ENCODE measurements at places on chromosomes 2 and 18. TPM values are rescaled to one million over a fixed set of nuclear protein-coding genes. Genes with fewer than 3 reads are reported as not detected.

DNA sequence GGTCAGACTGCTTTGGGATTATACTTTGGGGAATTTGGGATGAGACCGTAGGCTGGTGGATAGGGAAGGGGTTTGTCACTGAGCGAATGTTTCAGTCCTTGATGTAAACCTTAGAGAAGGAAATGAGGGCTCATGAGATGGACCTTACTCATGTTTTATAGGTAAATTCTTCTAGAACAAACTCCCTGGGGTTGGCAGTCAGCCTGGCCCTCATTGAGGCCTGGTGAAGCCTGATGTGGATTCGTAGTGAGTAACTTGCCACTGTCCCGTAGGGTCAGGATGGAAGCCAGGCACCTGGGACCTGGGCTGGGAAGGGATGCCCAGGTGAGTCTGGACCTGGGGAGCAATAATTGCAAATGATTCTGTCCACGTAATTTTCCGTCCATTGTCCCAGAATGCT lies 258.3 kb downstream of the LPIN1 start:
- DNase-seq = no peak

- DNase-seq = no peak
Observed at GRCh38 chr18:54968807-54969206, 9.5 kb upstream of the CCDC68 start.

DNA sequence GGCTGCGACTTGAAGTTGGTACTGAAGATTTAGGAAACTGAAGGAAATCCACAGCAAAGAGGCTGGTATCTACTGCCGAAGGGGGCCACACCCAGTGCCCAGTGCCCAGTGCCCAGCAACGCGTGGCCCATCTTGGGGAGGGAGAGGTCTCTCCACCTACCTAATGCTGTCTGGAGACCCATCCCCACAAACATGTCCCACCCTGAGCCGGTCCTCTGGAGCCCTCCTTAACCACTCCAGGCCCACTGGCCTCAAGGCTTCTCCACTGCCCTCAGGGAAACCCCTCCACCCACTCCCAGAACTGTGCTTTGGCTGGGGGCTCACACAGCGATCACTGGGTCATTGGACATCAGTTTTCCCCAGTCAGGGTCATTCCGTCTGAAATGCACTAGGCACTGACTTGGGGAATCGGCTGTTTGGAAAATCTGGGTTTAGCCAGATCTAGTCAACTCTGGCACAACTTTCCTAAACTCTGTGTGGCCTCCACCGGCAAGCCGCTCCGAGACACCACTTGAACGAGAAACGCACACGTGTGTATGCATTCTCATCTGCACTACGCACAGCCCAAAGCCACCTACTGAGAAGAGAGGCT lies 20.1 kb downstream of the GPR55 start:
- DNase-seq = no peak

DNA sequence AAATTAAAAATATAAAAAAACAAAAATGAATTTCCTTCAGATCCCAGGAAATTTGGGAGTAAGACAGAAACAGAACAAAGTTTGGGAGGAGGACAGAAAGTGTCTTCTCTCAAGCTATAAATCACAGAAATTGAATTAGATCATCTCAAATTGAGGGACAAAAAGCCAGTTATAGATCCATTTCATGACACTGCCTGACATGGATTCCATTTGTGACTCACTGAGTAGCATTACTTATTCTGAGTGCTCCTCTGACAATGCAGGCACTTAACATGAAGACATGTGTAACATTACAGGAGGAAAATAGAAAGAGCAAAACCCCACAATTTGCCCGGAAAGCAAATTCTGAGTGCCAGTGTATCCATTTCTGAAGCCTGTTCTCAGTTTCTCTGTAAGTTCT lies 63.9 kb upstream of the CREB1 start:
- DNase-seq = no peak

- no peak for DNase-seq
Observed at GRCh38 chr2:12932192-12932591, 215.5 kb downstream of the TRIB2 start.

DNA sequence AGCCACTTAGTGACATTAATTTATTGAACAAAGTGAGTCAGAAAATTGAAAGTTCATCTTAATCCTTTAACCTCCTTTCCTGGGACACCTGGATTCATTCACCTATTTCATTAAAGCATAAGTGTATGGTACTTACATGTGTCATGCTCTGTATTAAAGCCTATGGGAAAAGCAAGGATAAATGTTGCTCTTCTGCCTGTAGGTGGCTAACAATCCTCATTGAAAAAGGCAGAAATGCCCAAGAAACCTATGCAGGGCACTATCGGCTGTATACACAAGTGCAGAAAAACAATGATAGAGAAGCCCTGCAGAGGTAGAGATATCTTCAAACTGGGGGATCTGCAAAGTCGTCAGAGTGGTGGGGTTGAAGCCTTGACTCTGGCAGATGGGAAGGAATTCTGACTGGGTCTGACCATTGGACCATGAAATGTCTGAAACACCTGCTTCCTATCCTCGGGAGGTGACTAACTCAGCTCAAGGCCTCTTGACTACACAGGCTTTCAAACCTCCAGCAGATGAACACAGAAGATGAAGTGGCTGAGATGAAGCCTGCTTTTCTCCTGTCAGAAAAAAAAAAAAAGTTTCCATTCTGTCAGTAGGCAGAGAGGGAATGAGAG lies 83.1 kb downstream of the DCC start:
- no peak for DNase-seq

DNA sequence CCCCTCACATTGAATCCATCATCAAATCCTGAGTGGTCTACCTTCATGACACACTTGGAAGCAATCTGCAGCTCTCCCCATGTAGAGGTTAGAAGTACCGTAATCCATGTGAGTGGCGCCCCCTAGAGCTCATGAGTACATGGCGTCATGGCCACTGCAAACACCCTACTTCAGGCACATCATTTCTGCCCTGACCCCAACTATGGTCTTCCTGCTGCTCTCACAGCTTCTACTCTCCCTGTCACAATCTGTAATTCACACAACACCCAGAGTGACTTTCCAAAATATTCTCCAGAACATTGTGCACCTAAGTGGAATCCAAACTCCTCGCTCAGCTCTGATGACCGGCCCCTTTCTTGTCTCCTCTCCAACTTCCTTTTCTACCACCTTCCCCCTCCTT lies 141.9 kb downstream of the ANKRD44 start:
- DNase-seq = no peak

DNA sequence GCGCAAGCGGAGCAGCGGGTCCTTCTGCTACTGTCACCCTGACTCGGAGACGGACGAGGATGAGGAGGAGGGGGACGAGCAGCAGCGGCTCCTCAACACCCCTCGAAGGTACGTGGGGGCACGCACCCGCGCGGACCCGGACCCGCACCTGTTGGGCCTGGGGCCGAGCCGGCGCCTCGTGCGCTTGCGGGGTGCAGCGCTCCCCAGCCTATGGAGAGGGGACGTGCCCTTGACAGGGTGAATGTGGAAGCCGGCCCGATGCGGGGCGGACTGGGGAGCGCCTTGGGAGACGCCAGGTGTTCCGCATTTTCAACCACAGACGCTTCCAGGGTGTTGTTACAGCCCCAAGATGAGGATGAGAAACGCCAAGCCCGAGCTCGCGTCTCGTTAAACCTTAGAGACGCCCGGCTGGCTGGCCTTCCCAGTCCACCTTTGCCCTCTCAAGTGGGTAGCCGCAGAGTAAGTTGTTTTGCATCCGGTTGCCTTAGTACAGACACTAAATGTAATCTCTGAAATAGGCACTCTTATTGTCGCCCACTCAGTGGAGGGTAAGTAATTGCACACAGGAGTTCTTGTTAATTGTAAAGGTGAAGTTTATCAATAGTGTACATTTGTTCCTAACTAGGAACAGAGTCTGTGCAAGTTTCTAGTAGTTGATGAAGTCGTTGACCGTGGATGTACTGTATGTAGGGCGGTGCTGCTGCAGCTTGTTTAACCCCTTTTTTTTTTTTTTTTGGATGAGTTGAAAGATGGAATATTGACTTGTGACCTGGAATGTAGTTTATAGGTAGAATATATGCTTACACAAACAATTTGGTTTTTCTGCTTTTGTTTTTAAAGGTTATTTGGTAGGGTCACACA lies 815 bp downstream of the GMCL1 start:
- DNase-seq = no peak

- no peak for DNase-seq
Observed at GRCh38 chr2:121071034-121071504, 213.9 kb downstream of the TFCP2L1 start.

GRCh38 chr2:161161074-161161706 lies 962 bp downstream of the TANK start:
- no peak for DNase-seq

DNA sequence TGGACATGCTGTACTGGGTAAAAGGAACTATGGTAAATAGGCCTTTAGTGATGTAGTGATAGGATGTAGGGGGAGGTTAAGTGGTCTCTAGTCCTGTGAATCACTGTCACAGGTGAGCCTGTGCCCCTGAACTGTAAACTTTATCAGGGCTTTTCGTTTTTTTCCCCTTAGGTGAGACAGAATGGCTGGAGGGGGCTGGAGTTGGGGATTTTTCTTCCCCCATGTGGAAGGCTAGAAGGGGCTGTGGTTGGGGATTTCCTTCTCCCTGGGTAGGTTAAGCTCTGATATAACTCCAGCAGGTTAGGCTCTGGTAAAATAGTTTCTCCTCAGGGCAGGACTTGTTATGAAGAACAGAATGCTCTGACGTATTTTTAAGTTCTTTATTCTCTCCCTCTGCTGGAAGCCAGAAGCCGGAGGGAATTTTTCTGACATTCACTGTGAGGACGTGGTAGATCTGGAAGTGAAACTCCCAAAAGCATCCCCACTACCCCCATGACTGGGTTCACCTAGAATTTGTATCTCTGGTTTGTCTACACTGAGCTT lies 28.5 kb downstream of the PIKFYVE start:
- DNase-seq = no peak

DNA sequence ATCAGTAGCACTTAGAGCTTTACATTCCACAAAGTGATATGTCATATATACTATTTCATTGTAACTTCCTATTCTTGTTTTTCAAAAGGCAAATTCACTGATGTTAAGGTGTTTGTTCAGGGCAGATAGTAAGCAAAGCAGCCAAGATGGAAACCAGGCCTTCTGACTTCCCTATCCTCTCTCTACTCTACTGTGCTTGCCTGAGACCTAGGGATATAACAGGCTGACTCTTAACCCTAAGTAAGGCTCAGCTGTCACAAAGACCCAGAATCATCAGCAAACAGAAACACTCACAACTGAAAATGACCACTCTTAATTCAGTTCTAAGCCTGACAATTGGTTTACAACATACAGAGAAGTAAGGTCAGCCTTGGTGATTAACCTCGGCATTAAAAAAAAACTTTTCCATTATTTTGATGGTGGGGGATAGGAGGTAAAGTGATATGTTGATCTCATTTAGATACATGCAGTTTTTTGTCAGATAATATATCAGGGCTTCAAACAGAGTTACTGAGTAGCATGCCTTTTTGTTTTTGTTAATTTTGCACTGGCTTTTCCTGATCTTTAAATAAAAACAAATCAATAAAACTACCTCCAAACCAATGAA lies 95.4 kb upstream of the CHRNA1 start:
- no peak for DNase-seq

GRCh38 chr2:151408788-151409600 lies 708 bp upstream of the RIF1 start:
- DNase-seq = no peak

GRCh38 chr18:78977637-78978348 lies 1.8 kb upstream of the SALL3 start:
- DNase-seq = no peak

- no peak for DNase-seq
Observed at GRCh38 chr2:88197732-88198131, 27.6 kb downstream of the THNSL2 start.

- DNase-seq = no peak
Observed at GRCh38 chr2:65620524-65620923, 188.1 kb upstream of the SPRED2 start.

GRCh38 chr2:186205254-186205911 lies 280.7 kb upstream of the ZC3H15 start:
- DNase-seq = no peak

DNA sequence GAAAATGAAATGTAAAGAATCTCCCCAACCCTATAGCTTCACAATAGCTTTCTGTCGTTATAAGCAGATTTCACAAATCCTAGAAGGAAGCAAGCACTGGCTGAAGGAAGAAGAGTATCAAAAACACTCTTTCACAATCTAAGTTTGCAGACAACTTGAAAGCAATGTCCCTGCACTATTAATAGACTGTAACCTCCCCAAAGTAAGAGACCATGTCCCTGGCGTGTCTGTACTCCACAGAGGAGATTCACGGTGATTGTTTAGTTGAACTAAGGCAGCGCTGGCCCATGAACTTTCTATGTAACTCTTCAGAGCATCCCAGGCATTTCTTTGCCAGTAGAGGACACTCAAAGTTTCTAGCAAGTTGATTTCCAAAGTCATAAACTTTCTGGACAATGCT lies 128.0 kb upstream of the HNRNPA3 start:
- DNase-seq = no peak

DNA sequence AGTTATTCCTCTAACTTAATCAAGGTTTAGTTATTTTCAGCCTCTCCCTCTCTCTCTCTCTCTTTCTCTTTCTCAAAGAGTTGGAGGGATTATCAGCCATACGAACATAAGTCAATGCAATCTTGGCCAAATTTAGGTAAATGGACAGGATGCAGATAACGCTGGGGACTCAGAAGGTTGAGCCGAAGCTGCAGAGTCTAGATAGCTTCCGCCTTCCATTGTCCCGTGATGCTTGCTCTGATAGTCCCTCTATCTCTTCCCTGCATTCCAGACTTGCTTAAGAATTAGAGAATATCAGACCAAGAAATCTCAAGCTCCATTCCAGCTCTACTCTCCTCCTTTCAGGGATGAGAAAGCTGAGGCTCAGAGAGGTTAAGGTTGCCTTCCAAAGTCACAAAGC lies 502.8 kb upstream of the TNP1 start:
- DNase-seq = no peak

DNA sequence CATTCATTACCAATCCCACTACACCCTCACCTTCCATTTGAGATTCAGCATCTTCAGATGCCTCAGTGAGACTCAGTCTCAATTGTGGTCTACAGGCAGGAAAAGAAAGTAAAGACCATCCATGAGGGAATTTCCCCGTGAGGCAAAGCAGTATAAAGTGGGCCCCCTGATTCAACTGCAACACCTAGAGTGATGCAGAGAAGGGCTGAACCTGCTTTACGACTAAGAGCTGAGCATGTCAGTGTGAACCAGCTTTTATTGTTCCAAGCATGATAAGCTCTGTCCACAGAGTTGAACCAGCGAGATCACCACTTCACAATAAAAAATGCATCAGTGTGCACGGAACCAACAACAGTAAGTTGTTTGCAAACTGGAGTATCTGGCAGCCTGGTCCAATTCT lies 357.6 kb upstream of the ATP5MC3 start:
- DNase-seq = no peak

- DNase-seq = no peak
Observed at GRCh38 chr2:4995466-4995865, 696.7 kb upstream of the SOX11 start.

- DNase-seq = no peak
Observed at GRCh38 chr2:186751790-186752189, 57.9 kb downstream of the FAM171B start.

Gene IL36B
- not detected for total RNA-seq

Gene CCDC68
- 0.41 TPM for total RNA-seq

Gene MC2R
- total RNA-seq = 0.05 TPM

Gene DUSP2
- 4.9 TPM for total RNA-seq

Gene SH3BP4
- total RNA-seq = 133 TPM

Gene DSC1
- not detected for total RNA-seq

Gene HOXD10
- not detected for total RNA-seq

Gene GPR155
- total RNA-seq = 2.1 TPM

Gene BCL11A
- total RNA-seq = 0.33 TPM

Gene SKOR2
- total RNA-seq = not detected
